BE2C (cell line): ENCODE measurements at places on chromosomes 3 and 15.

- no peak for DNase-seq
These were observed 162.9 kb downstream of the VGLL4 start for GRCh38 chr3:11480663-11481298.

- DNase-seq: no peak
These were observed 21.7 kb downstream of the GPR176 start for GRCh38 chr15:39898317-39898716.

- no peak for DNase-seq
These were observed 35.5 kb upstream of the CCR2 start for GRCh38 chr3:46318207-46318927.

- no peak for DNase-seq
These were observed 344.7 kb upstream of the RBMS3 start for GRCh38 chr3:28936154-28936553.

DNA sequence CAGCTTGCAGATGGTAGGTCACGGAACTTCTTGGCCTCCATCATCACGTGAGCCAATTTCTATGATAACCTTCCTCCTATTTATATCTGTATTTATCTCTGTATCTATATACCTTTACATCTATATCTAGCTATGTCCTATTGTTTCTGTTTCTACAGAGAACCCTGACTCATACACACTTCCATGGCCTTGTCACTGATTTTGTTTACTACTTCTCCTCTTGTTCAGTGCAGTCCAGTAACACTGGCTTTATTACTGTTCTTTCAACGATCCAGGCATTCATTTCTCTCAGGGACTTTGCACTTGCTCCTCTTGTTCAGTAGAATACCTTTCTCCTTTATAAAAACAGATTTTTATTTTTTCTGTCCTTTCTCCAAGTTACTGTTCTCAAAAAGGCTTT, 937.0 kb upstream of the ALCAM start:
- DNase-seq: no peak

- DNase-seq: no peak
These were observed 216.8 kb downstream of the VGLL3 start for GRCh38 chr3:86774082-86774691.

DNA sequence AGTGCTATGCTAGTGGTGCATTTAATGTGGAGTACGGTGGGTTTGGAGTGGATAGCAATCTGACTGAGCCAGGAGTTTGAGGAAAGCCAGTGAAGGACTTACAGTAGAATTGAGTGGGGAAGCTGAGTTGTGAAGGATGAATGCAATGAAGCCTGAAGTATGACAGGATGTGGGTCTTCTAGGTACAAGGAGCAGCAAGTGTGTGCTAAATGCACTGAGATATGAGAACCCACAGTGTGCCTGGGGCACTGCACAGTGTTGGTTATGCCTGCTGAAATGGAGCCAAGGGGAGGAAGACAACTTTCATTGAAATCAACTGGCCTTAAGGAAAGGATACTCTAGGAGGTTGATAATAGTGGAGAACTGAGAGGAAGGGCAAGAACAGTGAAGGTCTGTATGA, 105.5 kb upstream of the MRPL3 start:
- DNase-seq: no peak

DNA sequence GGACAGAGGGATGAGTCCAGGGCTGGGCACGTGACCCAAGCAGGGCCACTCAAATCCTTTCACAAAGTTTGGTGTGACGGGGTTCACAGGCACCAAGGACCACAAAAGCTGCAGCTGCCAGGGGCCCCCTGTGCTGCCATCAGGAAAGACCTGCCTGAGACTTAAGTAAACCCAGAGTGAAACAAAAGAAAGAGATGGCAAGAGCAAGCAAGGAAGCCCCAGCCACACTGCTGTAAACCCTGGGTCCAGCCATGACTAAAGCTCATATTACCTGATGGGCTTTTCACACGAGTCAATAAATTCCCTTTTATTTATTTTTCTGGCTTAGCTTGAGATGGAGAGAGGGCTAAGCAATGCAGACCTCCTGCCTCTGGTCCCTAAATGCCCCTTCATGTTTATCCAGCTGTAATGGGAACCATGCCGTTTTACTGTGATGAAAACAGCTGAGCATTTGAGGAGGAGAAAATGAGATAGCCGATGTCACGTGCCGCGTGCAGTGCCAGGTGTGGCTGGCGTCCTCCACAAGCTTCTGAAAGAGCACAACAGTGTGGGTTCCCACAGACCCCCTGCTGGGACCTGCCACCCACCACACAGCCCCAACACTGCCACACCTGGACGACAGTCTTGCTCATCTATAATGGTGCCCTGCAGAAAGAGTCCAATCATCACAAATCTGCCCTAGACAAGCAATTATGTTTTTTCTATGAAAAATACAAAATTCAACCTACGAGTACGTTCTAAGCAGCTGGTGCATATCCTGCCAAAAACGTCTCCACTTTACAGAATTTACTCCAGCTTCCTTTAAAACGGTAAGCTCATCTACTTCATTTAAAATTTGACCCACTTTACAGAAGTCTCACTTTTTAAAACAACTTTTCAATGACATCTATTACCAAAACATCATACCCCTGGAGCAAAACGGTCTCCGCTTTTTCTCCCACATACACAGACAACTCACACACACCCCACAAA, 34.2 kb downstream of the ADAMTS17 start:
- no peak for DNase-seq
